ENCODE measurements at places on chromosomes 3 and 15.

- no peak overlapping the region for H3K27ac ChIP-seq
- no peaks in the 10 kb centered on the region for H3K27me3 ChIP-seq
- H3K4me1 ChIP-seq, result peaks cover 24% of the 10 kb centered on the region
- H3K4me3 ChIP-seq, result no peak overlapping the region
- no peaks in the 10 kb centered on the region for H3K36me3 ChIP-seq
- DNase-seq, result no peak
Observed at GRCh38 chr15:66698971-66699370, 3.1 kb upstream of the SMAD6 start.

GRCh38 chr15:61038387-61038786, 190.7 kb downstream of the RORA start:
- no peak overlapping the region for H3K4me3 ChIP-seq
- no peaks in the 10 kb centered on the region for H3K36me3 ChIP-seq
- no peak overlapping the region for H3K27ac ChIP-seq
- DNase-seq, result no peak
- peaks cover 56% of the 10 kb centered on the region for H3K4me1 ChIP-seq

GRCh38 chr15:52466134-52466701, 62.5 kb downstream of the MYO5A start:
- no peak for DNase-seq
- peaks cover 4% of the 10 kb centered on the region for H3K36me3 ChIP-seq
- no peaks in the 10 kb centered on the region for H3K27me3 ChIP-seq
- peaks cover 3% of the 10 kb centered on the region for H3K4me1 ChIP-seq
- H3K27ac ChIP-seq, result no peak overlapping the region

DNA sequence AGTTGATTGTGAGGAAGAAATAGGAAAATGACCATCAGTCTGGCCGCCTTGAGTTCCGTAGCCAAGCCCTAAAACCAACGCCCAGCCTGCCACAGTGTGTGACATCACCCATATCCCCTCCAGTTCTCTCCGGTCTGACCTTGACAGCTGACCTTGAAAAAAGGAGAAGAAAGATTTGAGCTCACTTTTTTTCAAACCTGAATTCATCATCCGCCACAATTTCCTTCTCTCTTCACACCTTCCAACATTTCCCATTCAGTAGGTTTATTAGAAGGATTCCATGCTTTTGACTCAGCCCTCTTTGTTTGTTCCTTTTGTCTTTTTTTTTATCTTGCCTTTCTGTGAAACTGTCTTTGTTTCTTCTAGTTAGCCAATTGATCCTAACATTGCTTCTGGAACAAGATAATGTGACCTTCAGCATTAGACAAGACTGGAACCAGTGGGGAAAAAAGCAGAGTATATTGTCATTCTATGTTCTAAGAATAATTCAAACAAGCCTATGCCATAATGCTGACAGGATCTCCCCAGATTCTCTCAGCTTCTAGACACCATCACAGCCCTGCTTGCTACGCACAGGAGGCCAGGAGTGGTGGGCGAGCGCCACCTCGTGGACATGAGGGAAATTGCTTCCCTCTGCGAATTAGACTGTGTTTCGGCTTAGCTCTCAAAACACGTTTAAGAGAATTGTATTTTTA, 283.1 kb downstream of the FGF12 start:
- H3K4me1 ChIP-seq, result peaks cover 20% of the 10 kb centered on the region
- no peak overlapping the region for H3K27ac ChIP-seq
- DNase-seq, result peak; percentile 38
- H3K27me3 ChIP-seq, result peaks cover 25% of the 10 kb centered on the region

- DNase-seq, result no peak
- H3K4me3 ChIP-seq, result no peak overlapping the region
- peaks cover 16% of the 10 kb centered on the region for H3K4me1 ChIP-seq
Observed at GRCh38 chr3:88678747-88679146, 428.7 kb upstream of the EPHA3 start.

- peaks cover 2% of the 10 kb centered on the region for H3K36me3 ChIP-seq
- H3K27ac ChIP-seq, result no peak overlapping the region
- H3K4me3 ChIP-seq, result no peak overlapping the region
- H3K4me1 ChIP-seq, result peaks cover 16% of the 10 kb centered on the region
Observed at GRCh38 chr15:36160351-36160750, 419.1 kb upstream of the CDIN1 start.

GRCh38 chr3:139312959-139313358, 30.9 kb upstream of the MRPS22 start:
- no peaks in the 10 kb centered on the region for H3K36me3 ChIP-seq
- no peak overlapping the region for H3K27ac ChIP-seq
- no peak for DNase-seq
- H3K4me3 ChIP-seq, result no peak overlapping the region
- H3K4me1 ChIP-seq, result peaks cover 16% of the 10 kb centered on the region
